ENCODE measurements at places on chromosomes 5 and 9.

- DNase-seq = no peak
These were observed 471.4 kb downstream of the MAN2A1 start for GRCh38 chr5:110161162-110161561.

GRCh38 chr9:92187989-92188714, 72.9 kb upstream of the SPTLC1 start:
- no peak for DNase-seq

- DNase-seq = no peak
These were observed 208.5 kb downstream of the ARHGAP26 start for GRCh38 chr5:142978726-142979125.

DNA sequence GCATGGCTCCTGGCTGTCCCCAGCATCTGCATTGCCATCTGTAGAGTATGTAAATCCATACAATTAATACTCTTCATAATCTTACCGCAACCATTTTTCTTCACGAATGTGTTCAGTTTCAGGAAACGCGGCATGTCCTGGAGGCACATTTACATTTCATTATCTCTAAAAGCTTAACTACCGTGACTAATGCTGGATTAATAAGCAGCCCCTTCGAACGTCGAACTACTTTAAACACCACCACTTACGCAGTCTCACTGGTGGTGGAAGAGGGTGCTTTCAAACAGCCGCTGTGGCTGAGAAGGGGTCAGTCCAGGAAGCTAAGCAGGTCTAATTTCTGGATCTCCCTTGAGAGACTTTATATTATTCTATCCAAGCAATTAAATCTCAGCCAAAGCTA, 85.6 kb downstream of the C5orf15 start:
- no peak for DNase-seq

DNA sequence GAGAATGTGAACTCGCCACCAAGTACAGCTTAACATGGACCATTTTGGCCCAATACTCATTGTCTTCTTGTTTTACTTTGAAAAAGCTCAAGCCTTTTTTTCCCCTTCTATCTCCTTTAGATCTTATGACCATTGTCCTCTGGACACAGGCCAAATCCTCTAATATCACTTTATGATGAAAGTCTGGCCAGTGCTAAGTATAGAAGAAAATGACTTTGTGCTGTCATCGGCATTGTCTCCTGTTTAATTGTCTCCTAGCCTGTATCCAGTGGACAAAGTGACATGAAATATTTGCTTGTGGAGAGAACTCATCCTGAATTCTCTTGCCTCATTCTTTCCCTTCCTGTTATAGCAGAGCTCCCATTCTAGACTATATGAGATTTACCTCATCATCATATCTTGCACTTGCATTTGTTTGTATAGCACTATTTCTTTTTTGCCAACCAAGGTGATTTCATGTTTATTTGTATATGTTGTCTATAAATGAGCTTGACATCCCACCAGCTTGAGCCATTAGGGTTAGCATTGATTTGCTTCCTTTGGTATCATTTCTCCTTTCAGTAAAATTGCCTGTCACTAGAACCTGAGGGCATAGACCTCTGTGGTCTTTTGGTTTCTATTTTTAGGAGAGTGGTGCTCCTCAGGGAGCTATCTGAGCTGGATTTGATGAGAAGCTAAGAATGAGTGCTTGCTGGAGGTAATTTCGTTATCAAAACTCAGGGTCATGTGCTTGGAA, 18.8 kb upstream of the TNFAIP8 start:
- no peak for DNase-seq

GRCh38 chr5:110377943-110378342, 348.5 kb downstream of the TMEM232 start:
- DNase-seq = no peak

GRCh38 chr9:35026671-35027070, 37.1 kb downstream of the DNAJB5 start:
- DNase-seq = no peak

- no peak for DNase-seq
These were observed 46.4 kb upstream of the PSD2 start for GRCh38 chr5:139749242-139749641.

DNA sequence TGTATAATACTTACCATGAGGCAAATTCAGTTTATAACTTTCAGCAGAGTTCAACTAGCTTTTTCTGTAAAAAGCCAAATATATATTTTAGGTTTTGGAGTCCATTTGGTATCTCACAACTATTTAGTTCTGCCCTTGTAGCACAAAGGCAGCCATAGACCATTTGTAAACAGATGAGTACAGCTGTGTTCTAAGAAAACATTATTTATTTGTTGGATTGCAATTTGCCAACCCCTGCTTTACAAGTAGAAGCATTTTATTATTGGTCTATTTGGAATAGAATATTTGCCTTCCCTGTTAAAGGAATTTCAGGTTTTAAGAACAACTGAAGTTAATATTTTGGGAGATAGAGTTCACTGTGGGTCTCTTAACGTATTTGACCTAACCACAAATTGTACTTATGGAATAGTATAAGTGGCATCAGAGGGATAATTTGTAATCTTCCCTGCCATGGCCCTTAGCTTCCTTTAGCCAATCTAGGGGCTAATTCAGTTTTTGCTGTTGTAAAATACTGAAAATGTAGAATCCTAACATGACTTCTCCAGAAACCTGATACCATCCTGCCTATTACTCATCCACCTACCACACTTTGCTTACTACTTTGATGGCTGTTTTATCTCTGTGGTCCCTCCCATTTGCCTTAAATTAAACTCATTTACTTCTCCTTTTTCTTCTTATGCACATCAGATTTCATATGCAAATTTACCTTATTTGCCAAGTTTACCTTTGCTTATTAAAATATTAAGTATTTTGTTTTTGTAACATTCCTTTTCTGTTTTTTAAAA, 109.2 kb downstream of the DMXL1 start:
- no peak for DNase-seq

DNA sequence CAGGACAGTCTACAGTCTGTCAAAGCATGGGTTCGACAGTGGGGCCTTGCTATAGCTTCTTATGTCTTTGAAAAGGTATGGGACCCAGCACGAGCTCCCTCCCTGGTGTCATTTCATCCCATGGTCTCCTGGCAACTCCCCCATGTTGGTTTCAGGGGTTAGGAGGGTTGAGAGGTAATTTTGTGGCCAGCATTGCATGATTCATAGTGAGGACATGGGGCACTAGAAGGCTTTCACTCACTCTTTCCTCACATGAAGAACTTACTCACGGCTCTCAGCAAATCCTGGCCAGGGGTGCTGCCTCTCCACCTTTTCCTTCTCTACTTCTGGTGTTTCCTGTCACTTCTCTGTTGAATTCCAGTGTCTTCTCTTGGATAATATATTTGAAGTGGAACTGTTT, 134.7 kb upstream of the TNPO1 start:
- no peak for DNase-seq

- DNase-seq = no peak
These were observed 45.5 kb downstream of the SPIN1 start for GRCh38 chr9:88433583-88434255.
